ENCODE measurements at places on chromosomes 2 and 18. TPM values are rescaled to one million over a fixed set of nuclear protein-coding genes. Genes with fewer than 3 reads are reported as not detected.

Gene COMMD1
- 40.3 TPM for total RNA-seq

Gene DSG4
- total RNA-seq, result 0.09 TPM

Gene GPR55
- not detected for total RNA-seq

Gene PXDN
- total RNA-seq, result 292 TPM

Gene KHK
- total RNA-seq, result 3.3 TPM

Gene CIB4
- not detected for total RNA-seq

Gene MCM6
- 30.2 TPM for total RNA-seq

Gene LRRC30
- total RNA-seq, result not detected

Gene KIF5C
- total RNA-seq, result 1.3 TPM

Gene TEX44
- total RNA-seq, result not detected

Gene SLC16A14
- total RNA-seq, result 10.1 TPM

Gene RIT2
- total RNA-seq, result not detected

Gene KIF3C
- total RNA-seq, result 39.5 TPM

Measured in mesothelial cell of epicardium (in vitro differentiated cells).